Stimulated activated CD4-positive, alpha-beta T cell treated with anti-CD3 and anti-CD28 coated beads, Interleukin-12 subunit alpha, Interleukin-12 subunit beta, amount 100 ng/mL, for 48 hours (primary cell): ENCODE measurements at places on chromosomes 3 and 15.

DNA sequence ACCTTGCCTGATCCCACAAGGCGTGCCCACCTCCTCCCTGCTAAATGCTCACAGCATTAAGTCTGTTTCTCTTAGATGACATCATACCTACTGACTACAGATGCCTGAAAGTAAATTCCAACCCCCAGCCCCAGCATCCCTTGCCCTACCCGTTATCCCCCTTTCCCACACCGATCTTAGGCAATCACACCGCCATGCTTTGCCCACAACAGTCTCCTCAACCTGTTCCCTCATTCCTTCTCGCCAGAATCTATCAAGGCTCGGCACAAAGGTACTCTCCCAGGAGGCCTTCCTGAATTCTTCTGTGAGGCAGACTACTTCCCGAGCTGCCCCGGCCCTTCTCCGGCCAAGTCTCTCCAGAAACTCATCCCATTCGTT lies 789 bp upstream of the SEC61A1 start:
- DNase-seq, result no peak

DNA sequence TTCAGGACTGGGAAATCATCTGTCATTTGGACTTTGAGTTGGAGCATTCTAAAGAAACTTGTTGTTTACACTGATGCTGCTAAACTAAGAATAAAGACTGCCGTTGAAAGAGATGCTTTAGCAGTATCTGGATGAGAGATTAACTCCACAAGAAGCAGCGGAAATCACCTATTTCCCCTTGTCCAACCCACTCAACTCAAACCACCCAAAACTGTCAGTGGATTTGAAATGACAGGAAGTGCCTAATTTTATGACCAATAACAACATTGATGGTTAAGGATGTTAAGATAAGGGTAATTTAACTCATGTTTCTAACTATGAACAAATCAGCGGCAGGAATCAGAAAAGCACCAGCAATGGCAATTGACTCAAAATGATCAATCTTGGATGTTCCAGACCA lies 110.8 kb upstream of the NR2F2 start:
- DNase-seq, result no peak

- peak; percentile 31 for DNase-seq
Measured at GRCh38 chr3:11719406-11720303, 75.9 kb upstream of the VGLL4 start.

GRCh38 chr3:3302964-3303363 lies 123.5 kb upstream of the CRBN start:
- DNase-seq, result no peak

DNA sequence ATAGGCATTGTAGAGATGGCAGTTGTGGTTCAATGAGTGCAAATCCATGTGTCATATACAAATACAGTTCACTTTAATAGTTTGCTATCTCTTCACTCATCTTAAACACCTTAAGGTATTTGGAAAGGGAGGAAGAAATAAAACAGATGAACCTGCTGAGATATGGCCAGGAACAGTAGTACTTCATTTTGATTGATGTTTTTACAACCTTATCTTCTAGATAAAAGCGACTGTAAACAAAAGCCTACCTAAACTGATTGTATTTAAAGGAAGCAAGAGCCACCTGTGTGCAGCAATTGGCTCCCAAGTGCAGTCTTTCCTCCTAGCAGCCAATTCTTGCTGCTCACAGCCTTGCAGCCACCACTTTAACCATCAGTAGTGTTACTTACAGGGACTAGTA lies 217.7 kb downstream of the CDIN1 start:
- DNase-seq, result no peak

DNA sequence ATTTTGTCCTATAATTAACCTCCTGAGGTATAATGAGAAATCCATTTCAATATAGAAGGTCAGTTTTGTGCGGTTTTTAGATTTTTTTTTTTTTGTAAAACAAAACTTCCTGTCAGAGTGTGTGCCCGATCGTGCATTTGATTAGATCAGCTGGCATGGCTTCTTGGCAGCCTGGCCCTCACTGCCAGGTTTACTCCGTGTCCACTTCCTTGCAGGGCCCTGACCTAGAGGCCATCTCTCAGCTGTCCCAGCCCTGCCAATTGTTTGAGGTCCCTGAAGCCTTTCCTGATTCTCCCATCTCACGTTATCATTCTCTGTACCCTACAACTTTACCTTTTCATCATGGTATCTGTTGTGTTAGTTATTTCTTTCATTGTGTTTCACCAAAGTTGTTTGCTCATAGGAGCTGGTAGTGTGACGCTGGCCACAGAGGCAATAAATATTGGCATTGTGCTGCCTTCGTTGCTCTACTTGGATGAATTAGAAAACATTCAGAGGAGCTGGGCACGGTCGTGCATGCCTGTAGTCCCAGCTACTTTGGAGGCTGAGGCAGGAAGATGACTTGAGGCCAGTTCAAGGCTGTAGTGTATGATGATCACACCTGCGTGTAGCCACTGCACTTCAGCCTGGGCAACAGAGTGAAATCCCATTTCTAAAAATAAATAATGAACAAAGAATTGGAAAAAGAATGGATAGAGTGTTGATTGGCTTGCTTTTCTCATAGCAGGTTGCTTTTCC lies 202.0 kb downstream of the GHSR start:
- no peak for DNase-seq

GRCh38 chr3:18237251-18238005 lies 187.7 kb downstream of the SATB1 start:
- DNase-seq, result no peak

DNA sequence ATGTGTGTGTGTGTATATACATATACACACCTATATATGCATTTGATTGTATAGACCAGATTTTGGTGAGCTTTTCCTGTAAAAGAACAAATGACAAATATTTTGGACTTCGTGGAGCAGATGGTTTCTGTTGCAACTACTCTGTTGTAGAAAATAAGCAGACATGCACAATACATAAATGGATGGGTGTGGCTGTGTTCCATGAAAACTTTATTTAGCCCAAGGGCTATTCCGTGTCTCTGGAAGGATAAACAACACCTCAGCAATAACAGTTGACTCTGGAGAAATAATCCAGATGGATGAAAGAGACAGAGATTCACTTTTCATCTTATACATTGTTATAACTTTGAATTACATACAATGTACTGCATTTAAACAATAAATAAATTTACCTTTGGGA lies 441.4 kb downstream of the CNTN3 start:
- no peak for DNase-seq

GRCh38 chr3:19888428-19889152 lies 45.4 kb downstream of the EFHB start:
- DNase-seq, result no peak

- DNase-seq, result peak; percentile 36
Measured at GRCh38 chr15:33126559-33127290, 67.8 kb downstream of the FMN1 start.

DNA sequence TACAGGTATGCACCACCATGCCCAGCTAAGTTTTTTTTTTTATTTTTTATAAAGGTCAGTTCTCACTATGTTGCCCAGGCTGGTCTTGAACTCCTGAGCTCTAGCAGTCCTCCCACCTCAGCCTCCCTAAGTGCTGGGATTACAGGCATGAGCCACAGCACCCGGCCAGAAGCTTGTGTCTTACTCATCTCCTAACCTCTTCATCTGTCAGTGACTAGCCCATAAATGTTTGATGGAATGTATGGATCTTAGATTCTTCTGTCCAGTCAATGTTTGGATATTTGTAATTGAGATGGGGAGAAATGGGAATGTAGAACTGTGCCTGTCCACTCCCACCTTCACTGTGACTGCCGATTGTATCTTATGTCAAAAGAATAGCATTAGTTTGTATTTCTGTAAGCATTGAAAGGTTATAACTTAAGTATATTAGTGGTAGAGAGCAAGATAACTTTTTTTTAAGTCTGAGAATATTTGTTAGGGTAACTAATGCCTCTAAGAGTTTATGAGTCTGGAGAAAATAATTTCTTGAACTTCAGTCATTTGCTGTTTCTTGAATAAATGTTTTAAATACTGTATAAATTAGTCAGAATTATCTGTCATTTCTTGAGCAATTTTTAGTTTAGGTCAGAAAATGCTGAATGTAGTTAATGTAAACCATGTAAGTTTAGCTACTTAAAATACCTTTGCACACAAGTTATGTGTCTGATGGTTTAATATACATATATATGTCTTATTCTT lies 215.3 kb upstream of the CGNL1 start:
- no peak for DNase-seq

- DNase-seq, result peak; percentile 54
Measured at GRCh38 chr15:72722071-72722696, 36.2 kb downstream of the BBS4 start.

DNA sequence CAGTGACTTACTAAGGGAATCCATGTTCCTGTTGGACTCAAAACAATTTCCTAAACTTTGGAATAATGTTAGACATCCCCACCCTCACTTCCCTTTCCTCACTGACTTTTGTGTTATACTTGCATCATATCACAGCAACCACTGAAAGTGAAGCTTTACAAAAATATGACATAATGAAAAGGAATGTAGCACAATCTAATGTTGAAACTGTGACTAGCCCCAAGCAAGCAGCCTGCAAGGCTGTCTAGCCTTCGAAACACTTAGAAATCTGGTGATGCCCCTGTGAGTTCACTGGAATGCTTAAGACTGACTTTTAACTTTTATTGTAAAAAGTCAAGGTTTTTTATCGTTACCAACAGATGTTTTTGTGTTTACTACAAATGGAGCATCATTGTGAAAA lies 203.7 kb upstream of the ZNF385D start:
- no peak for DNase-seq

DNA sequence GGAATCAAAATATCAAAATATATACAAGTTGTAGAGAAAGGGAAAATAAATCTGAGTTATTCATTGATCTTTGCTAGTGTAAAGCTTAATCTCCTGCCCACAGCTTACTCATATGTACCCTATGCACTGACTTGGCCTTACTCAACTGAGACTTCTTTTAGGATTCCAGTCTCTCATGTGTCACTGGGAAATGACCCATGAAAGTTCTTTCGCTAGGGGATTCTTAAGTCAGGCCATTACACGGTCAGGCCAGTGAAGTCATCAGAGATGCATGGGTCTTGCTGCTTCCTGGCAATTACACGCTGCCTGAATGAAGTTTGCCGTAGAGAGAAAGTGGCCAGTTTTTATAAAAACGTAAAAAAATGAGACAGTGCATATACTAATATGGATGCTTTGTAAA lies 20.7 kb upstream of the LPP start:
- DNase-seq, result no peak

GRCh38 chr3:152477422-152477821 lies 208.7 kb downstream of the MBNL1 start:
- DNase-seq, result no peak

DNA sequence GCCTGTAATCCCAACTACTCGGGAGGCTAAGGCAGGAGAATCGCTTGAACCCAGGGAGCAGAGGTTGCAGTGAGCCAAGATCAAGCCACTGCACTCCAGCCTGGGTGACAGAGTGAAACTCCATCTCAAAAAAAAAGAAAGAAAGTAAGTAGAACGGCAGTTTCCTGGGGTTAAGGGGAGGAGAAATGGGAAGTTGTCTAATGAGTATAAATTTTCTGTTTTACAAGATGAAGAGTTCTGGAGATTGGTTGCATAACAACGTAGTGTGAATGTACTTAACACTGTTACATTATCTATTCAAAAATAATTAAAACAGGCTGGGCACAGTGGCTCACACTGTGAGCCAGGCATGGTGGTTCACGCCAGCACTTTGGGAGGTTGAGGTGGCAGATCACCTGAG lies 45.4 kb downstream of the GRK7 start:
- no peak for DNase-seq

- DNase-seq, result no peak
Measured at GRCh38 chr3:157469561-157470294, 33.1 kb downstream of the PTX3 start.

DNA sequence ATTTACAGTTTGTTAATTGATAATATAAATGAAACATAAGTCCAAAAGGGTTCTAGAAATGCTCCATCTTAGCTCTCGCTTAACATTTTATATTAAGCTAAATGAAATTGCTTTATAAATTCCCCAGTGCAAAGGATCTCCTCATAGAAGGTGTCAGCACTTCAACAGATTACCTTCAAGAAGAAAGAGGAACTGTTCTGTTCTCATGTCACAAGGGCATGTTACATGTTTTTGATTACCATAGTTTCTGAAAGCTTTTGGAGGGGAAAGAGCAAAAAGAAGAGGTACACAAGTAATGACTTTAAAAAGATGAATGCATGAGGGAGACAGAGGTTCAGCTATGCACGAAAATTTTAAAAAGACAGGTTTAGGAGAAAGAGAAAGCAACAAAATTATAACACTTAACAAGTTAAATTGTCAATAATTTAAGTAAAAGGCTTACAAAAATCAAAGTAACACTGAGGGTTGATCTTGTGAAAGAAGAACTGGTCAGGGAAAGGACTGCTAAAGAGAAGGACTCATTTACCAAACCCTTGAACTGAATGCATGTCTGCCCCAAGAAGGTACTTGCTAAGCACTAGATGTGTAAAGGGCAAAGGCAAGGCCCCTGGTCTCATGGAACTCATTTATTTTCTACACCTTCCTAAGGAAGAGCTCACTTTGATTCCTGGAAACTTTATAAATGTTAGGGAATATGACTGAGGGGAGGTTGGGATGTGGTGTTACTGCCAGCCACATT lies 45.1 kb downstream of the CCDC191 start:
- no peak for DNase-seq

- DNase-seq, result no peak
Measured at GRCh38 chr3:172391592-172392302, 56.5 kb downstream of the GHSR start.

GRCh38 chr3:16012086-16012485 lies 162.4 kb upstream of the GALNT15 start:
- no peak for DNase-seq

GRCh38 chr3:160395297-160395696 lies 3.7 kb downstream of the IFT80 start:
- no peak for DNase-seq

DNA sequence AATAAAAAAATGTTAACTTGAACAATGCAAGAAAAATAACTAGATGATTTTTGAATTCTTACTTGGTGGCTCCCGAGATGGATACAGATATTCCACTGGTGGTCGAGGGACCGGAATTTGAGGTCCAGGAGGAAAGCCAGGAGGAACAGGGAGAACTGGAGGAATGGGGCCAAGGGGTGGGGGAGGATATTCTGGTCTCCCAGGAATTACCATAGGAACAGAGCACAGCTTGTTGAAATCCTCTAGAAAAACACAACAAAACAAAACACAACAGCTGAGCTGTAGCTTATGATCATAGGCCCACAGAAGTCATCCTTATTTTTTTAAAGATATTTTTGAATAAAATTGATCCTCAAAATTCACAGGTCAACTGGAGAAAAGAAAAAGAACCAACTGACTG lies 129.4 kb downstream of the FBN1 start:
- no peak for DNase-seq

- peak; percentile 5 for DNase-seq
Measured at GRCh38 chr3:188553569-188553968, 399.6 kb downstream of the LPP start.

DNA sequence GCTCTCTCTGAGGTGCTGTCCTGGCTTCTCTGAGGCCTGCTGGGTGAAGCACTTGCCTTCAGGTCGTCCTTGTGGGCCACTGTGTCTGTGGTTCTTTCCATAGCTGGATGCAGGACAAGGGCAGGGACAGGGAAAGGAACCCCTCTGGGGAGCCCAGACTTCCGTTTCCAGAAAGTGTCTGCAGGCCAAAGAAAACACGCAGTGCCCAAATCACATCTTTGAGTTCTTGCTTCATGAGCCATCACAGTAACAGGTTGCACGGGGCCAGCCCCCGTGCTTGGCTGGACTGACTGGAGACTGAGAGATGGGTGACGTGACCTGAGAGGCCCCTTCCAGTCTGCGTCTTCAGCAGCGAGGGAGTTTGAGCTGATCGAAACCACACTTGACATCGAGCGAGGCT lies 115.8 kb downstream of the GABRG3 start:
- DNase-seq, result no peak

GRCh38 chr15:33242165-33242564 lies 47.7 kb upstream of the FMN1 start:
- peak; percentile 6 for DNase-seq

GRCh38 chr3:57158813-57159738 lies 6.1 kb downstream of the IL17RD start:
- DNase-seq, result no peak
